CD4-positive, alpha-beta memory T cell (primary cell): ENCODE measurements at places on chromosomes 7 and 10.

- no peak for DNase-seq
These were observed 39.0 kb upstream of the RASGEF1A start for GRCh38 chr10:43305876-43306275.

DNA sequence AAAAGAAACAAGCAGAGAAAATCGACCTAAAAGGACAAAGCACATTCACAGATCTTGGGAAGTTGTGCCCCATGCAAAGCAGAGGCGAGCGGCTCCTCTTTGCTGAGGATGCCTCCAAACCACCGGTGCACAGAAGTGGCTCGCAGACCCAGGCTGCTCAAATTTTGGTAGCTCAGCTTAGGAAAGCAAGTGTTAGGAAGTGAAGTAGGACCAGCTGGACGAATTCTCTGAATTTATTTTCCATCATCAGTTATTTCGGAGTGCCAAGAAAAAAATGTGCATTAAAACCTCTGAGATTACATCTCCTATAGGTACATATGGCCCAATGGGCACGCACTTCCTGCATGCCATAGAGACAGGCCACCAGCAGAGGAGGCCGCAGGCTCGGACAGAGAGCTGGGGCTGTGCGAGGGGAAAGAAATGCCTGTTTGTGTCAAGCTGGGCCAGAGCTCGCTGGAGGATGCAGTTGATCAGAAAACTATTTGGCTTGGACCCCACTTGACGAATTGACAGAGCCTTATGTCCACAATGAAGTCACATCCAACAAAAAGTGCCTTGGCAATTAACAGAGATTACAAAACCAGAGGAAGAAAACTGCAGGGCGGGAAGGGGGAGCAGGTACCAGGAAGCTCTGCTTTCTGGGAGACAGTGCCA is 122.3 kb upstream of the LYZL2 start:
- DNase-seq = peak; percentile 49

DNA sequence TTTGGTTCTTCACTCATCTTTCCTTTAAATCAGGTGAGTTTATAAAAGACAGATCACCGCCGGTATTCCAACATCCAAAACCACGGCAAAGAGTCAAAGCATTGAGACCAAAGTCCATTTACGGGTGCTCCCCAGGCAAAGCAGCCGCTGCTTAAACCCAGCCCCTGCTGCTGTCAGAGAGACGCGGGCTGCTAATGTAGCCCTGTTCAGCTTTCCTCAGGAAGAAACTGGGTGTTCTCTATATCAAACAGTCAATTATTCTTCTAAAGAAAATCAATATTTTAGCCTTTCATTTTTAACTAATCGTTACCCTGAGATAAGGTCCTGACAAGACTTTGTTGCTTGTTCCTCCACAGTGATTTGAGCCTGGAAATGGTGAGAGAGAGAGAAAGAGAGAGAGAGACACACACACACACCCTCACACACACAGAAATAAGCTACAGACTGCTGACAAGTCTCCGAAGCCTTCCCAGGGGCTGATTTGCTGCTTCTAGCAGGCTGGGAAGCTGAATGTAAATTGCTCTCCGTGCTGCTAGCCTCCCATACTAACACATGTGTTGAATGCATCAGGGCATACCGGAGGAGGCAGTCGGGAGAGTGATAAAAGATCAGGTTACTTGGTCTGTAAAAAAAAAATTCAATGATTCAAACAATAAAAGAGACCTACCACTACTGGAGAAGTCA is 183.0 kb upstream of the ANK3 start:
- DNase-seq = peak; percentile 3

DNA sequence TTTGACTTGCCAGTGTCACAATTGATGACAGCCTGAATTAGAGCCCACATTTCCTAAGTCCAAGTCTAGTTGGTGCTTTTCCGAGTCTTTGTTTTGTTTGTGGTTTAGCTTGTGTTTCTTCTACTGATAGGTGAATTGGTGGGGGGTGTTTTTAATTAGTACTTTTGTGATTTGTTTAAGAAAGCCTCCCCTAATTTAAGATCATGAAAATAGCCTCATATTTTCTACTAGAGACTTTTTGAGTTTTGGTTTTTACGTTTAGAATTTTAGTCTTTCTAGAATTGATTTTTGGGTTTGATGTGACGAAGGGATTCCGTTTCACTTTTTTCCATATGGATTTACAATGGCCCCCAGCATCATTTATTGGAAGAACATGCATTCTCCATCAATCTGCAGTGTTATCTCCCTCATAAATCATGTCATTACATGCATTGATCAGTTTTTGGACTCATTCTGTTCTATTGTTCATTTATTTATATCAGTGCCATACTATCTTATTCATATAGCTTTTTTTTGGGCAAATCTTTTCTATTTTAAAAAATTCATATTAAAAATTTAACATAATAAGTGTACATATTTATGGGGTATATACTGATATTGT is 32.8 kb downstream of the BTRC start:
- no peak for DNase-seq

GRCh38 chr7:128831994-128832879 is 2.0 kb downstream of the FLNC start:
- no peak for DNase-seq

- DNase-seq = no peak
These were observed 78.2 kb downstream of the VPS50 start for GRCh38 chr7:93310346-93310745.

DNA sequence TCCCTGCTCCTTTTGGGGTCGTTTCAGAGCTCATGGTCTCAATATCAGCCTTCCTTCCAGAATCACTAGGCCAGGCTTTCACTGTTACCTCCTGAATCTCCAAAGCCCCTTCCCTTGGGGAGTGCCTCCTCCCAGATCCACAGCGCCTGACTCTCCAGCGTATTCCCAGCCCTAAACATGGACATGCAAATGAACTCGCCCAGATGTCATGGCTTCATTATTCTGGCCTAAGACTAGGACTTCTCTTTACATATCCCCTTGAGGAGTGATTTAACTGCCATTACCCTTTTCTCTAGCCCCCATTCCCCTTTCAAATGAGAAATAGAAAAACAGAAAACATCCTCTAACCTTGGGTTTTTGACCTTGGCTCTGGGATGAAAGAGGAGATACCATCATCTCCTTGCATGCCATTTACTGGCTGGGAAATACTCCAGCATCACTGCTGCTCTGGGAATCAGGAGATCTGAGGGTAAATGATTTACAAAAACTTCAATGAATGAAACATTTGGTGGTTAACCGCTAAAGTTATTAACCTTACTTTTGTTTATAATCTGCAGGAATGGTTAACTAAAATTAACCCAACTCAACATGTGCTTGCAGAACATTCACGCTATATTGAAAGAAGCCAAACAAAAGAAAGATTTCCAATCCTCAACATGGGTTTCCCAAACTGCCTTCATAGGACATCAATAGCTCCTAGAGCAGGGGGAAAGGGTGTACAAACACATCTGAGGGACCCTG is 37.0 kb downstream of the FAM171A1 start:
- no peak for DNase-seq

DNA sequence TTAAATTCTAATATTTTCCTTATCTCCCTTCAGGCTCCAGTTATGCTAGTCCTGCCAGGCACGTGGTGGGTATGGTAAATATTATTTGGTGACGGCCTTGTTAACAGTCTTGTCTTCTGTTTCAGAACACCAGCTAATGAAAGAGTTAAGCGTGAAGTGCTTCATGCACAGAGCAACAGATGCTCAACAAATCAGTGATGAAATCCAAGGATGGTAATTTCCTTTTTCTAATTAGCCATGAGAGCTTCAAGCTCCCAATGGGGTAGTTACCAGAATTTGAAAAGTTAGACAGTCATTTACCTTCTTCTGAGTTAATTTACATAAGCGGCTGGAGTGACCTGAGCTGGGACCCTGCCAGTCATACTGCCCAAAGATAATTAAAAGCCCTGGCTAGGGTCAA is 1.9 kb upstream of the OTUD1 start:
- DNase-seq = no peak

GRCh38 chr10:58776568-58777318 is 264.1 kb downstream of the BICC1 start:
- DNase-seq = no peak

DNA sequence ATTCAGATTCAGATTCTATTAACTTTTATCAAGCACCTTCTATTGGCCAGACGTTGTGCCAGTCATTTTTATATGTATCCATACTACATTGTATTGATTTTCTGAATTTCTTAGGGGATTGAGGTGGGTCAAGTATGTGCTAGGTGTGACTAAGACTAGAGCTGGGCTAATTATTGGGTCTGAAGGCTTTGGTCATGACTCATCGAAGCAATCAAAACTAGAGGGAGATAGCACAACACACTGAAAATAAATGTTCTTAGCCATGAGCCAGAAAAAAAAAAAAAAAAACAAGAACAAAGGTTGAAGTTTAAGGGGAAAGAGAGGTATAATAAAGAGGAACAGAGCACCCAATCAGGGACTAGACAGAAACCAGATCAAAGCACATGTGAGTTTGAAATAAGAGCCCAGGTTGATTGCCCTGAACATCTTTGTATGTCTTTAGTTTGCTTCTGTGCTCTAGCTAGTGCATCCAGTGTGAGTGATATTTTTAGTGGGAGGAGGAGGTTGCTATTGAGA is 171.6 kb upstream of the FOXP2 start:
- DNase-seq = no peak

DNA sequence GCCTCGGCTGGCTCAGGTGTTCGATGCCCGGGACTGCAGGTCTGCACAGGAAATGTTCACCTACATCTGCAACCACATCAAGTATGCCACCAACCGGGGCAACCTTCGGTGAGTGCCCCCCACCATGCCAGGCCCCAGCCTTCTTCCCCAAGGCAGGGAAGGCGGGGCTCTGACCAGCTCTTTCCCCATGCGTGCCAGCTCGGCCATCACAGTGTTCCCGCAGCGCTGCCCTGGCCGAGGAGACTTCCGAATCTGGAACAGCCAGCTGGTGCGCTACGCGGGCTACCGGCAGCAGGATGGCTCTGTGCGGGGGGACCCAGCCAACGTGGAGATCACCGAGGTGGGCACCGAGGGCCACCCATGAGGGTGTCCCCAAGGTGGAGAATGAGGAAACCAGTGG is 7.5 kb downstream of the NOS3 start:
- DNase-seq = no peak

DNA sequence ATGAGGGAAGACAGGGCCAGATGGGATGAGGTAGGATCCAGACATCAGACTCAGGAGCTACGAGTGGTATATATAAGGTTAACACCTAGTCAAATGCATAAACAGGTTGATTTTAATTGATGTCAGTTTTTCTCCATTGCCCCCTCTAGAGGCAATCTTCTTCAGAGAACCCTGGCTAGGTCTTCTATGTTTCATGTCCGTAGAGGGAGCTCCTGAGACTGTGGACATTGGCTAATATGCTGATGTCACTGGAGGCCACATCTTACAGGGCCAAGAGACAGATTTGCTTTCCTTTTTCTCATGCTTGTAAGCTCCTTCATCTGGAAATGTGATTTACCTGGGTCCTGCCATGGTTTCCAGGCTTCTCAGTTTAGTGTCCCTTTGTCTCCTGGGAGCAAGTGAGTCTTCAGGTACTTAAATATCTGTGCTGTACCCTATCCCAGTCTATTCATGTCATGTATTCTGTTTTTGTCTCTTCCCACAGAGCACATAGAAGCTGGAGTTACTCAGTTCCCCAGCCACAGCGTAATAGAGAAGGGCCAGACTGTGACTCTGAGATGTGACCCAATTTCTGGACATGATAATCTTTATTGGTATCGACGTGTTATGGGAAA is 161.6 kb upstream of the PRSS1 start:
- DNase-seq = peak; percentile 33

DNA sequence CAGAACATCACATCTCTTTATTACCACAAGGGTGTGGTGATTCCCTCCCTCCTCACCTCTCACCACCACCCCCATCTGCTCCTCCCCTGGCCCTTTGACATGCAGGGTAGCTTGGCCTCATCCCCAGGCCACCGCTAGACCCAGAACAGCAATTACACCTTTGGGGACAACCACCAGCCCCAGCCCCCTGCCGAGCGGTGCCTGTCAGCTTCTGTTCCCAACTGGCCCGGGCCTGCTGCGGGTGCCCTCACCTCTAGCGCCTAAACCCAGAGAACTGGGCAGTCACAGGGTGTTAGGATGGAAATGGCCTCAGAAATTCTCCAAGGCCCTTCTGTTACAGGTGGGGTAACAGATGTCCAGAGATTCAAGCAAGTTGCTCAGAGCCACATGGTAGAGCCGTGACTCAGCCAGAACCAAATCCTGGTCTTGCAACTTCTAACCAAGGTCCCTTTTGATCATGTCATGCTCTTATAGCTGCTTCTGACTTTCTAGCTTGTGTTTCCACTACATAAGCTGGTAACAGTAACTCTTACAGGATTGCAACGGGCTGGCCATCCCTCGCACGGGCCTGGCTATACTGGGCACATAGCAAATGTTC is 78.0 kb downstream of the PRKAG2 start:
- no peak for DNase-seq

- DNase-seq = no peak
These were observed 73.1 kb downstream of the MKLN1 start for GRCh38 chr7:131400681-131401176.

GRCh38 chr7:20917603-20918002 is 130.9 kb upstream of the SP8 start:
- no peak for DNase-seq

- DNase-seq = peak; percentile 25
These were observed 31.8 kb downstream of the GSTO2 start for GRCh38 chr10:104300736-104301292.

DNA sequence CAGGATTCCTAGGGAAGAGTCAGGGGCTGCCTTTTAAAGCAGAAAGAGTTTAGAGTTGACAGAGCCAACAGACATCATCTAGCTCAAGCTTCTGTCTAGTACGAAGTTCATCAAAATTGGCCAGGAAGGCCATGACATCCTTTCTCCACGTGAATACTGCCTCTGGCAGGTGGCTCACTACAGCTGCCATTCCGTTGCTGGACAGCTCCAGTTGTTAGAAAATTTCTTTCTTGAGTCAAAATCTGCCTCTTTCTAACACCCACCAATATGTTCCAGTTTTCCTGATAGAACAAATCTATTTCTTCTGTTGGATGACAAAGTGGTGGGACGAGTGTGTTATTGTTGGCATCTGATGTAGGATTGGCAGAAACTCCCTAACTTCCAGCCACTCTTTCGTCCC is 154.9 kb downstream of the ADRA2A start:
- DNase-seq = no peak

- no peak for DNase-seq
These were observed 65.8 kb downstream of the VIPR2 start for GRCh38 chr7:159078911-159079270.

GRCh38 chr10:103630156-103630555 is 136.7 kb downstream of the NEURL1 start:
- no peak for DNase-seq

DNA sequence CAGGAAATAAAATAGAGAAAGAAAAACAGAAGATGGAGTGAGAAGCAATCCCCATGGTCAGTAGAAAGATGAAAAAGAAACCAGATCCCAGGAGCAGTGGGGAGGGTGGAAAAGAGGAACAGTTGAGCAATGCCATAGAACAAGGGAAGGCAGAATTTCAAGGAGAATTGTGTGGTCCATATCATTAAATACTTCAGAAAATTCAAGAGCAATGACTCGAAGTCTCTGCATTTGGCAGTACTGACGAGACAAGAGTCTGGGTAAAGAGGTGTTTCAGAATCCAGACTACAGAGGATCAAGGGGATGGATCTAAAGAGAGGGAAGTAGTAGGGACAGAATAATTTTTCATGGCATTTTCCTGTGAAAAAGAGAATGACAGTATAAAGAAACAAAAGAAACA is 512.6 kb downstream of the PHTF2 start:
- DNase-seq = no peak

- DNase-seq = no peak
These were observed 21.5 kb upstream of the TMEM213 start for GRCh38 chr7:138776166-138776833.

GRCh38 chr10:3735175-3735574 is 49.8 kb downstream of the KLF6 start:
- DNase-seq = no peak

GRCh38 chr7:99267481-99267840 is 5.2 kb upstream of the MYH16 start:
- no peak for DNase-seq

- DNase-seq = no peak
These were observed 83.4 kb downstream of the SLC25A13 start for GRCh38 chr7:96238474-96238873.
